Fibroblast of the aortic adventitia (primary cell): ENCODE measurements at places on chromosomes 16 and 17.

DNA sequence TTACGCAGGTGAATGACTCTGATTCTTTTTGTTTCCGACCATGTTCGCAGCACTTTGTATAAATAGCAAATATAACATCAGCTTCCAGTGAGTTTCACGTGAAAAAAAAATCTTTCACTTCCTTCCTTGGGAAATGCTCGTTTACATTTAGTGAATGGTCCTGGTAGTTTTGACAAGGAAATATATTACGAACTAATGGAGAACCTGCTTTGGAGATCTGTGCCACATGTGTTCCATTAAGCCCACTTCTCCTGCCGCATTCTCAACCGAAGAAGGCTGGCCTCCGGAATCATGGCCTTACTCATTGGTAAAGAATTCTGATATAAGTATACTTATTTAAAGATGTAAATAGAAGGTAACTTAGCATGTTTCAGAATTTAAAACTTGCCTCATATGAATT lies 3.6 kb downstream of the CRAMP1 start:
- peak; percentile 7 for DNase-seq

DNA sequence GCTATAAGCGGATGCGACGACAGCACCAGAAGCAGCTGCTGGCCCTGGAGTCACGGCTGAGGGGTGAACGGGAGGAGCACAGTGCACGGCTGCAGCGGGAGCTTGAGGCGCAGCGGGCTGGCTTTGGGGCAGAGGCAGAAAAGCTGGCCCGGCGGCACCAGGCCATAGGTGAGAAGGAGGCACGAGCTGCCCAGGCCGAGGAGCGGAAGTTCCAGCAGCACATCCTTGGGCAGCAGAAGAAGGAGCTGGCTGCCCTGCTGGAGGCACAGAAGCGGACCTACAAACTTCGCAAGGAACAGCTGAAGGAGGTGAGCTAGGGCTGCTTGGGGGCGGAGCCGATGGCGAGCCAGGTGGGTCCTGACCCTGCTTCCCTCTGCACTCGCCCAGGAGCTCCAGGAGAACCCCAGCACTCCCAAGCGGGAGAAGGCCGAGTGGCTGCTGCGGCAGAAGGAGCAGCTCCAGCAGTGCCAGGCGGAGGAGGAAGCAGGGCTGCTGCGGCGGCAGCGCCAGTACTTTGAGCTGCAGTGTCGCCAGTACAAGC lies 10.1 kb downstream of the HIRIP3 start:
- no peak for DNase-seq

GRCh38 chr17:7141824-7142223 lies 27.2 kb upstream of the ASGR2 start:
- DNase-seq: no peak

- DNase-seq: peak; percentile 45
Observed at GRCh38 chr17:13931111-13931526, 138.2 kb upstream of the COX10 start.

GRCh38 chr17:36842231-36842819 lies 95.0 kb upstream of the LHX1 start:
- no peak for DNase-seq

GRCh38 chr16:20931066-20931600 lies 30.6 kb downstream of the LYRM1 start:
- peak; percentile 53 for DNase-seq

DNA sequence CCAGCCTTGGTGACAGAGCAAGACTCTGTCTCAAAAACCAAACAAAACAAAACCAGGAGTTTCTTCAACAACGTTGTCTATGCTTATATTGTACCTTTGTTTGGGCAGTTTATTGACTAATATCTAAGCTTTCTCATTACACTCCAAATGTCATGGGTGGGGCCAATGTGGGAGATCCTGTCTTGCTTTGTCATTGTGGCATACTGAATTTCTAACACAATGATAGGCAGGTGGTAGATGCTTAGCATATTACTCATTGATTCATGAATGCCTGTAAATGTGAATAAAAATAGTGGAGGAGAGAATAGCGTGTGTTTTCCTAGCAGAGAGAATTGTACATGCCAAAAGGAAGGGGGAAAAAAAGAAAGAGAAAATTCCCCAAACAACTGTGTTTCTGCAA lies 802.5 kb upstream of the EEF2KMT start:
- no peak for DNase-seq

- DNase-seq: no peak
Observed at GRCh38 chr16:8928467-8928957, 35.2 kb downstream of the USP7 start.

- peak; percentile 88 for DNase-seq
Observed at GRCh38 chr17:41695954-41696757, 7.5 kb downstream of the EIF1 start.

- DNase-seq: peak; percentile 92
Observed at GRCh38 chr17:44906010-44906646, 6.9 kb upstream of the EFTUD2 start.

DNA sequence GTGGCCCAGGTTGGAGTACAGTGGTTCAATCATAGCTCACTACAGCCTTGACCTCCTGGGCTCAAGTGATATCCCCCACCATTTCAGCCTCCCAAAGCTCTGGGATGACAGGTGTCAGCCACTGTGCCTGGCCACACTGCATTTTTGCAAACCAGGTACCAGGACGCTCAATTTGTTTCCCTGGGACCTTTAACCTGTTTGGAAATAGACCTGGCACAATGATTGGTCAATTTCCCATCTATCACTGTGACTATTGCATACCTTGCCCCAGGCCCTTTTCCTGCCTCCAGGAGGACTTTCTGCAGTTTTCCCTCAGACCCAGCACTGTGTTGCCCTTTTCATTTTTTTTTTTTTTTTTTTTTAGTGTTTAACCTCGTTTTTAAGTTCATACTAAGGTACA lies 11.1 kb upstream of the FUS start:
- DNase-seq: no peak

- DNase-seq: no peak
Observed at GRCh38 chr17:46911311-46911710, 11.6 kb upstream of the GOSR2 start.
